AG04450 (cell line): ENCODE measurements at places on chromosomes 12 and 14.

GRCh38 chr12:125064492-125064891, 743 bp upstream of the AACS start:
- no peak for DNase-seq

DNA sequence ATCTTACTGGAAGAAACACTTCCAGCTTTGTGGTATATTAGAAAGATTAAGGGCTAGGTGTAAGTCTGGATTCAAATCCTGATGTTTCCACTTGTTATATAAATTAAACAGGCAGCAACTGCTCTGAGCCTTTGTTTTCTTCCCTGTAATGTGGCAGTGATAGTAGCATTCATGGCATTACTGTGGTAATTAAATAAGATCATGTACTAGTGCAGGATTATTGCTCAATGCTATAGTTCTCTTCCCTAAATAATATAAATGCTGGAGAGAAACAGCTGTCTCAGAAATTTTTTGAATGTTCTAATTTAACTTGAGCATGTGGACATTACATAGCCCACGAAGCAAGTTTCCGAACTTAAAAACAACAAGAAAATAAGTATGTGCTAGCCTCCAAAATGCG, 5.4 kb downstream of the TMEM117 start:
- no peak for DNase-seq

DNA sequence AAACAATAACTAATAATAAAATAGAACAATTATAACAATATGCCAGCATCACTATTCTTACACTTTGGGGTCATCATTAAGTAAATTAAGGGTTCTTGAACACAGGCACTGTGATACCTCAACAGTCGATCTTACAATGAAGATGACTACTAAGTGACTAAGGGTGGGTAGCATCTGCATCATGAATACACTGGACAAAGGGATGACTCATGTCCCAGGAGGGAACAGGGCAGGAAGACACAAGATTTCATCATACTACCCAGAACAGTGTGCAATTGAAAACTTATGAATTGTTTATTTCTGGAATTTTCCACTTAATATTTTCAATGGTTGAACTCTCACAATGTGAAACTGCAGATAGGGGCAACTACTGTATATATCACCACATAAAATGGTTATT, 19.7 kb downstream of the TSPAN19 start:
- DNase-seq = peak; percentile 61

GRCh38 chr12:51910168-51910567, 2.9 kb downstream of the ACVRL1 start:
- DNase-seq = no peak

DNA sequence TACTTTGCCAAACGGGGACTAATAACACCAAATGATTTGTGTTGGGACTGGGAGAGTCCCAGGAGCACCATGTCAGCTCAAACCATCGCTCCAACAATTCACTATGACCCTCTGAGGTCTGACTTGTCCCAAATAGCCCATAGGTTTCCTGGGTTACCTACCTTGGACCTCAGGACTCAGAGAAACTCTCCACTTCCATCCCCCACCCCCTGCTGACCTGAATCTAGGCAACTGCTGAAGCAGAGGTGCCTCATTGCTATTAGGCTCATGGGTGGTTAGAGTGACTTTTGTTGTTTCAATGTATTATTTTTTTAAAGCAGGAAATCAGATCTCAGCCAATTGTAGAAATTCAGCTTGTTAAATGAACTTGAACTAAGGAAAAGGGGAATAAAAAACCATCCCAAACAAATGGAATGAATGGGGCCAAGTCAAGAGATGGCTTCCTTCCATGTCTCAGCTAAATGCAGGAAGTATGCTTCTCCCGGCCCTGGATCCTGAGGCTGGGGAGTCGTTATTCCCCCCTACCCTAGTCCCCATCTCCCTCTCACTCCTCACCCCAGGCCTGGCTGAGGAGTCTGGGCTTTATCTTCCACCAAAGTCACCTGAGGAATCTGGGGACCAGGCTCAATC, 80.9 kb upstream of the SLC24A4 start:
- DNase-seq = no peak
